Stimulated activated CD4-positive, alpha-beta T cell treated with anti-CD3 and anti-CD28 coated beads, Interleukin-12 subunit alpha, Interleukin-12 subunit beta, amount 100 ng/mL, for 24 hours (primary cell): ENCODE measurements at places on chromosomes 5 and 9.

DNA sequence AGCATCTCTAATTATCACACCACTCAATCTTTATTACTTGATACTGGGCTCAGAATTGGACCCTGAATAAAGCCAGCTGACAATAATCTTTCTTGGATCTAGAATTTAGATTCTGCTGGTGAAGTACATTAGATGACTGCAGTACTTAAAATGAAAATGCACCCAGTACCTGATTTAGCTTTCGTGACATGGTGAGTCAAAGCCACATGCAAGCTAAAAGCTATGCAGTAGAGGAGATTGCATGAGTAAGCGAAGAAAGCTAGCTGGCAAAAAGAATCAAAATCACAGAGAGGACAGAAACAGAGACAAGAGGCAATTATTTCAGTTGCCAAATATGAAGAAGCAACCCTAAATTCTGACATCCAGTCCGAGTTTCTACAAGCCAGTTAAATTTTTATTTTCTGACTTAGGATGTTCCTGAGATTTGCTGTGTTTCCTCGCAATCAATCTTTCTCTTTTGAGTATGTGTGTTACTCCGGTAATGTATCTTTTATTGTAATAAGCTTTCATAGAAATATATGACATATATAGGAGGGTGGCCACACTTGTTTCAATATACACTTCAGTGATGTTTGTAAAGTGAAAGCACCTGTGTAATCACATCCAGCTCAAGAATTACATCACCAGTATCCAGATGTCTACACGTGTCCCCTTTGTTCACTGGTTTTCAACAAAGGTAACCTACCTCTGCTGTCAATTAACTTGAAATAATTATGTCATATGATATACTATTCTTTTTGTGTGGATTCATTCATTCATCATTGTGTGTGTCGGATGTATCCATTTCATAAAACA, 101.7 kb downstream of the CDH18 start:
- DNase-seq, result no peak

DNA sequence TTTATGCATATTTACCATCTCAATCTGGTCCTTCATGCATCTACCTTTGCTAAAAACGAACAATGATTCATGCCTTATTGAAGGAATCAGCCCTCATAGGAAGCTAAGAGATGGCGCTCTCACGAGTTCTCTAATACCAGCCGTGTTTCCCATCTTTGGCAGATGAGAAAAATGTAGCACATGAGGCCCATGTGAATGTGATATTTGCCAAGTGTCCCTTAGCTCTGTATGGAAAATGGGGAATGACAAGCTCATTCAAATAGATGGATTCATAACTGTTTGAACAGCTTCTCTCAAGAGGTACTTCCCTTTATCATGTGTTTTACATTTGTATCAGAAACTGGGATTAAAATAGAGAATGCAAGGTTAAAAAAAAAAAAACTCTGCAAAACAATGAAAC, 66.1 kb downstream of the TTC39B start:
- DNase-seq, result no peak

- DNase-seq, result no peak
Observed at GRCh38 chr5:65142511-65143011, 339.2 kb downstream of the ADAMTS6 start.

- no peak for DNase-seq
Observed at GRCh38 chr9:137379761-137380161, 43.2 kb downstream of the EXD3 start.

DNA sequence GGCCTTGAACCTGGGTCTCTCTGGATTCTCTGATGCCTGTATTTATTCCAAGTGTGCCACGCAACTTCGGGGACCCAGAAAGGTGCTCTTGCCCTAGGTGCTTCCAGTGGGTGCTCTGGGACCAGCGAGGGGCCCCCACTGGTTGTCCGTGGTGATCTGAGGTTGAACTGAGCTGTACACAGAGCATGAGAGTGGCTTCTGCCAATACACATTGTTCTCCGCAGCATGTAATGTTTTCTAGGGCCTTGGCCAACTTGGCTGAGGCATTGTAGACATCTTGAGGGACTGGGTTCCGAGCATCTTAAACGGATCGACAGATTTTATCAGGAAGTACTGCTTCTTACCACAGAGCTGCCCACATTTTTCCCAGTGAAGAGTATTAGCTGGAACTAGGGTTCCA, 117.9 kb downstream of the MTX3 start:
- no peak for DNase-seq

DNA sequence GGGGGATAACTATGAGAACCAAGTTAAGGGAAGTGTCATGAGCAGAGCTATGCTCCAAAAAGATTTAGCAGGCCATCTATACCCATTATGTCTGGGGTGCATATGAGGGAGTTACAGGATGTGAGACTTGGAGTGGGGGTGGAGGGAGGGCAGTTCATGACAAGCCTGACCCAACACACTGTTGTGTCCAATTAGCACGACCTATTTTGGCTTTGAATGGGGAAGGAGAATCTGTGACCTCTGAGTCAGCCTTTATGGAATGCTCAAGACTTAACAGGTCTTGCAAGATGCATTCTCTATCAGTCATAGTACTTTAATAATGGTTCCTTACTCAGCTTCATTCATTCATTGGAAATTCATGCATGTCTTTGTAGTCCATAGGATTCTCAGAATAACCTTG, 71.7 kb downstream of the GRIA1 start:
- DNase-seq, result no peak

- DNase-seq, result no peak
Observed at GRCh38 chr5:123107343-123108244, 18.6 kb downstream of the PRDM6 start.

DNA sequence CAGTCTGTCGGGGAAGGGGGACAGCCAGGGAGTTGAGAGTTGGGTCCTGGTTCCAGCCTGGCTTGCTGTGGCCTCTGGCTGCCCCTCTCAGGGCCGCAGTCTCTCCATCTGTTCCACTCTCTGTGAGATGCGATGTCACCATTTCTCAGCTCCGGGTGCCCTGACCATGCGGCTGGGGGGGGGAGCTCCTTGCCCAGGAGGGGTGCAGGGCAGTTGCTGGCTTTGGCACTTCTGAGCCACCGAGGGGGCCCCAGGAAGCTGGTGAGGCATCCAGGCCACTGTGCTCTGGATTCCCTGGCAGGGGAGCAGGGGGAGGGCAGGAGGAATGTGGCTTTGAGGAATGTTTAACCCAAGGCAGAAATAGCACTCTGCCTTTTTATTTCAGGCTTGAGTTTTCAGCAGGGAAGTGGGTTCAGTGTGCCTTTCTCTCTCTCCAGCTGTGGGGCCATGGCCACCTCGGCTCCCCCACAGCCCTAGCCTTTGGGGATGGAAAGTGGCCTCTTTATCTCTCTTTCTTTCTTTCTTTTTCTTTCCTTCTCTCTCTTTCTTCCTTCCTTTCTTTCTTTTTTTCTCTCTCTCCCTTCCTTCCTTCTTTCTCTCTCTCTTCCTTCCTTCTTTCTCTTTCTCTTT, 11.0 kb downstream of the NCS1 start:
- no peak for DNase-seq

DNA sequence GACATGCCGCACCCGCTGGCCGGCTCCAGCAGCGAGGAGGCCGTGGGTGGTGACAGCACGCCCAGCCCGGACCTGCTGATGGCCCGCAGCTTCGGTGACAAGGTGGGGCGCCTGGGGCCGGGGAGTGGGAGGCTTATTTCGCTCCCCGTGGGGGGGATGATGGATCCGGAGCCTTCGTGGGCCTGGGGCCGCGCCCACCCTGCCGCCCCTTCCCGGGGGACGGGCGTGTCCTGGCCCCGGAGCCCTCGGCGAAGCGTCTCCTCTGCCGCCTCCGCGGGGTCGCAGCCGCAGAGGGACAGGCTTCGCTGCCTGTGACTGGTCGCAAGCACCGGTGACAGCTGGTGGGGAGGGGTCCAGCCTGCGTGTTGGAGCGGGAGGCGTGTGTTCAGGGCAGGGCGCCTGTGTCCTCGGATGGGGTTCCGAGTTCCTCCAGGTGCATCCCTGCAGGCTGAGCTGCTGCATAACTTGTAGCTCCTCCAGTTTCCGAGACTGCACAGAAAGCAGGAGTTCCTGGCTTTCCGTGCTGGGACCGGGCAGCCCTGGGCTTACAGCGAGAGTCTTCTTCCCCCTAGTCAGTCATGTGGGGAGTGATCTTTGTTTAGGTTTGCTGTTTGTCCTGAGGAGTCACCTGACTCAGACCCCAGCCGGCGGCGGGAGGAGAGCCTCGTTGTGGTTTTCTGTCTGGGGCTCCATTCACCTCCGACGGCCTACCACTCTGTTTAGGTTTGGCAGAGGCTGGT, 666 bp downstream of the SNX30 start:
- peak; percentile 34 for DNase-seq

GRCh38 chr5:68652534-68652965, 437.0 kb downstream of the PIK3R1 start:
- DNase-seq, result no peak

DNA sequence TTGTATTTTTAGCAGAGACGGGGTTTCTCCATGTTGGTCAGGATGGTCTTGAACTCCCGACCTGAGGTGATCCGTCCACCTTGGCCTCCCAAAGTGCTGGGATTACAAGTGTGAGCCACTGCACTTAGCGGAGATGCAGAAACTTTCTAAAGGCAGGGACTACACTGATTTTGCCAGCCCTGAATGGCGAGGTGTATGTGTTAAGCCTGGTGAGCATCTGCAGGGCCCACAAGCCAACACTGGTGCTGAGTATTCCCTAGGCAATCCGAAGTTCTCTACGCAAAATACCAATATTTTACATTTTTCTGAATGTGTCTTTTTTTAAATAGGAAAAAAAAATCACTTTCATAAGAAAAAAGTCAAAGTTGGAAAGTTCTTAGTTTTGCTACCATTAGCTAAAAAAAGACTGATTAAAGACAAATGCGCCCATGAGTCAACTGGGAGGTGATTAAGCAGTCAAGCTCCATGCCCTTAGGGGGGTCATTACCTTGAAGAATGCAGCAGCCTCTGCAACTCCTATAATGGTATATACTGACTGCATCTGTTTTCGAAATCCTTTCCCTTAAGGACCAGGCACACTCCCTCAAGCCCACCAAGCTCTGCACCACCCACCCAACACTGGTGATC, 502.8 kb downstream of the BNC2 start:
- no peak for DNase-seq

GRCh38 chr5:123047706-123048105, 11.2 kb upstream of the PPIC start:
- no peak for DNase-seq

GRCh38 chr5:128236334-128236733, 152.8 kb downstream of the SLC12A2 start:
- no peak for DNase-seq

DNA sequence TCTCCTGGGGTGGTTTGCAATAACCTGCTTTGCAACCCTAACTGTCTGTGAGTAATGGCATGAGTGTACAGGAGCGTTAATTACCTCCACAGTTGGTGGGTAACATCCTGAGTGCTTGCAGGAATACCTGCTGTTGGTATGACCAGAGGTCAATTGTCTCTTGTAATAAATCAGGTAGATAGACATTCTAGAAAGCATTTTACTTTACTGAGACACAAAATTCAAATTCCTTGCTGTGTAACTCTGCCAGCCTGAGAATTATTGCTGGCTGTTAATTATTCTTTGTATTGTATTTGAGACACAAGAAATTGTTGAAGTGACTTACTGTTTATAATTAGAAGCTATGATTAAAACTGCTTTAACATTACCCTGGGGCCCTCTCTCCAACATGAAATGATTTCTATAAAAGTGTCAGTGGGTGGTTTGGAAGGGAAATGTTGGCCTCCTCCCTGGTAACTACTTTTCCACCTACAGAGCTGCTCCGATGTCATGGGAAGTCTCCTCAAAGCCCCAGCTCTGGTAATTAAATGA, 150.8 kb upstream of the ADCY2 start:
- no peak for DNase-seq

DNA sequence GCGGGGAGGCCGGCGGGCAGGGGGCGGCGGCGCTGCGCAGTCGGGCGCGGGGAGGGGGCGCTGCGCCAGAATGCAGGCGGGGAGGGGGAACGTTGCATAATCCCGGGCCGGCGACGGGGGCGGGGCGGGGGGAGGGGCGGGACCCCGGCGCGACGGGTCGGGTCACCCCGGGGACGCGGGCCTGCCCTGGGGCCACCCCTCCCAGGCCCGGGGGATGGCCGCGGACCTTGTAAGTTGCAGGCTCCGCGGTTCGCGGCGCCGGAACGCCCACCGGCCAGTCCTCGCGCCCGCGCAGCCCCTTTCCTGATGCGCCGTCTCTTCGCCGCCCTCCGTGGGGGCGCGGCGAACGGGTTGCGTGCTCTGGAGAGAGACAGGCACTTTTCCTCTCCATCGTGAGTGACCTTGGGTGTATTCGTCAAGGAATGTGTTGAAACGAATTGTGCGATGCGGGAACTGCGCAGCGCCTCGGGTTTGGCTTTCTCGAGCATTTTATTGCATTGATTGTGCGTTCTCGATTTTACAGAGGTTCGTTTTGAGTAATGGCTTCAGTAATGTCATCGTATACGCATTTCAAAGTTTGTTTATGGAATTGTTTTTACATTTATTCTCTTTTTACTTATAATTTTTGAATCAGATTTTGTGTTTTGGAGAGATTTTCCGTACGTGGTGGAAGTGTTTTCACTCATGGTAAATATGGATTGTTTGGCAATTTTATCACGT, 802 bp downstream of the SPIN1 start:
- no peak for DNase-seq

- no peak for DNase-seq
Observed at GRCh38 chr5:153523831-153524230, 33.4 kb downstream of the GRIA1 start.

DNA sequence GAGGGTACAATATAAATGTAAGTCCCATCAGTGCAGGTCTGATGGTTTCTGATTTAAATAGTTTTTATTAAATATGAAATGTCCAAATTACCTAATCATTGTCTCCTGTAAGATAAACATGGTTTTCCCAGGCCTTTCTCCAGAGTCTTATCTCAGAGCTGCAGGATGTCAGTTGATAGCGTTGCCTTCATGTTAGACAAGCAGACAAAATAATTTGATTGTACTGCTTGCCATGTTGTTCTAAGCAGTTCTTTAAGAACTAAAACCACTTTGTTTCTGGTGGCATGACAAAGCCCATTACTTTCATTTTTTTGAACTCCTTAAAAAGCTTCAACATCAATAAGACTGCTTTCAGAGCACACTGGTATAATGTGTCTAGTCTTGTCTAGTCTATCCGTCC, 1073.5 kb downstream of the MAT2B start:
- no peak for DNase-seq

DNA sequence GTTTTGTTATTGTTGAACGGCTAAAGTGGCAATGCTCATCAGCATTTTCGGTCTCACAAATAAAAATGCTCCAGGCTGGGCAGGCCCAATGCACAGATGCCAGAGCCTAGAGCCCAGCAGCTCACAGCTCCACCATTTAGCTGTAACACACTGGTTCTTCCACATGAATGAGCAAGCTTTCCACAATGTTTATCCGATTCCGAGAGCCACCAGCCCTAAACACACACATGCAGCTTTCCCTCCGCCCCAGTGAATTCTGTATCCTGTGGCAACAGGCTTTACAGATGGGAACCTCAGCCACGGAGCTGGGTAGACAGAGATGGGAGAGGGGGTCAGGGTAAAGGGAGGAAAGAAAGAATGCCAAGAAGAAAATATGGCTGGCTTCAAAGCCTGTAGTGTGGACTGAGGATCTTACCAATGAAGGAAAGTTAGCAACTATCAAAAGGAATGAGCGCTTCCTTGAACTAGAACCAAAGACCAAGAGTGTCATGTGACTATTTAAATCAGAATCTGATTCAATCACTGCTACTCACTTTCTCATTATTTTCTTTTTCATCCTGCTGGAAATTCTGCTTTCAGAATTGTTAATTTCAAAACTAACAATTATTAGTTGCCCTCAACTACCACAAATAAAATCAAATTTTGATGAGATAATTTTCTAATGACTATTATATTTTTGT, 77.1 kb downstream of the MRPS27 start:
- no peak for DNase-seq

- no peak for DNase-seq
Observed at GRCh38 chr9:31597977-31598376, 786.5 kb upstream of the ACO1 start.
